ENCODE measurements at places on chromosomes 16 and 17.

GRCh38 chr17:21374441-21375161 is 1.6 kb upstream of the KCNJ12 start:
- no peak for DNase-seq

DNA sequence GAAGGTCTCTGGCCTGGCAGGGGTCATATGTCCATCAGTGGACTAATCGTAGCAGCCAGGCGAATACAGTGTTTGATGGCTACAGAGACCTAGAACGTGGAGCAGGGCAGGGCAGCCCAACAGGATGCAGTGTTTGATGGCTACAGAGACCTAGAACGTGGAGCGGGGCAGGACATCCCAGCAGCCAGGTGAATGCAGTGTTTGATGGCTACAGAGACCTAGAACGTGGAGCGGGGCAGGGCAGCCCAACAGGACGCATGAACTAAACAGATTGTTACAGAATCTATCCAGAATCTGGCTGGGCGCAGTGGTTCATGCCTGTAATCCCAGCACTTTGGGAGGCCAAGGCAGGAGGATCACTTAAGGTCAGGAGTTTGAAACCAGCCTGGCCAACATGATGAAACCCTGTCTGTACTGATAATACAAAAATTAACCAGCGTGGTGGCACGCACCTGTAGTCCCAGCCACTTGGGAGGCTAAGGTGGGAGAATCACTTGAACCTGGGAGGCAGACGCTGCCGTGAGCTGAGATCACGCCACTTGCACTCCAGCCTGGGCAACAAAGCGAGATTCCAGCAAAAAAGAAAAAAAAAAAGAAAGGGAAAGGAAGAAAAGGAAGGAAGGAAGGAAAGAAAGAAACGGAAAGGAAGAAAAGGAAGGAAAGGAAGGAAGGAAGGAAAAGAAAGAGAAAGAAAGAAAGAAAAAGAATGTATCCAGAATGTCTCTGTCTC is 65.2 kb upstream of the RPH3AL start:
- DNase-seq = no peak

- DNase-seq = peak; percentile 8
Measured at GRCh38 chr16:76639685-76640289, 362.6 kb downstream of the CNTNAP4 start.

GRCh38 chr17:27207073-27207513 is 86.8 kb upstream of the WSB1 start:
- DNase-seq = peak; percentile 84

GRCh38 chr16:65717846-65718245 is 596.0 kb upstream of the CDH11 start:
- no peak for DNase-seq

DNA sequence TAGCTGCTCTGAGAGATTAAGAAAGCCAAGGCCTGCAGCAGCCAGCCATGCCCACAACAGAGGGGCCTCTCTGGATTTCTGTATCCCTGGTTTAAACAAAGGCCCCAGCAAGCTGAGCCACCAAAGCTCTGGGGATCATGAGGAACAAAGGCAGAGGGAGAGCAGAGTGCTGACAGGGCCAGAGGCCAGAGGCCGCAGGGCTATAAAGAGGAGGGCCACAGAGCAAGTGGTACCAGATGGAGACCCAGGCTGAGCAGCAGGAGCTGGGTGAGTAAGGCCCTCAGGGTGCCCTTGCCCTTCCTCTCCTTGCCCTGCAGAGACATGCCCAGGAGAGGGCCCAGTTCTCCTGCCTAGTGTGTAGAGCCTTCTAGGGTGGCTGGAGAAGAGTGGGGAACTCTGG is at the start of gene CRYBA1:
Gene CRYBA1 (plus strand): TSS at position 232 of the 400 bp plus-strand sequence. CDS start 5 bp downstream, at position 237.
- no peak for DNase-seq

DNA sequence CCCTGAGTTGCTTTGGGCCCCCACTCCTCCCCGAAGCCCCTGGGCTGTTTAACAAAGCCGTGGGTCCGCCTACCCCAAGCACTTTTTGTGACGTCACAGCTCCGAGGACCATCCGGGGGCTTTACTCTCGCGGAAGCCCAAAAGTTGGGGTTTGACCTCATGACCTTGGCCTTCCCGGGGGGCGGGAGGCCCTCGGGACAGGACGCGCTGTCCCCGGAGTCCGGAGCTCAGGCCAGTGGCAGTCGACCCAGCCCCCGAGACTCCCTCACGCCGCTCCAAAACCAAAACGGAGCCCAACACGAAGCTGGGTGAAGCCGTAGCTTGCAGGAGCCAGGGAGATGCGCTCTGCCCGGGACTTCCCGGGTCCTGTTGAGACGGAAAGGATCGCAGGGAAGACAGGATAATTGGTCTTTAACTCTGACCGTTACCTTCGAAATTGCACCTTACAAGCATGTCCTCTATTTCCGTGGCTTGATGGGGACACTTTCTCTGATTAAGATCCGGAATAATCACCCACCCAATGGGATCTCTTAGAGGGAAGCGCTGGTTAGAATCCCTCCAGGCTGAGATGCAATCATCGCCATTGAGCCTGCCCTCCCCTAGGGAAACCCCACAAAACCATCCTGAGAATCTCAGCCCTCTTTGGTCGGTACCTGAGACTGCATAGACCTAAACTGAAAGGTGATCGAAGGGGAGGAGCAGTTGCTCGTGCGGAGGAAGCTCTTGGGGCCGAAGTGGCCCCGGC is 4.9 kb upstream of the SOX9 start:
- no peak for DNase-seq

GRCh38 chr17:31256936-31257335 is 40.1 kb downstream of the OMG start:
- no peak for DNase-seq

DNA sequence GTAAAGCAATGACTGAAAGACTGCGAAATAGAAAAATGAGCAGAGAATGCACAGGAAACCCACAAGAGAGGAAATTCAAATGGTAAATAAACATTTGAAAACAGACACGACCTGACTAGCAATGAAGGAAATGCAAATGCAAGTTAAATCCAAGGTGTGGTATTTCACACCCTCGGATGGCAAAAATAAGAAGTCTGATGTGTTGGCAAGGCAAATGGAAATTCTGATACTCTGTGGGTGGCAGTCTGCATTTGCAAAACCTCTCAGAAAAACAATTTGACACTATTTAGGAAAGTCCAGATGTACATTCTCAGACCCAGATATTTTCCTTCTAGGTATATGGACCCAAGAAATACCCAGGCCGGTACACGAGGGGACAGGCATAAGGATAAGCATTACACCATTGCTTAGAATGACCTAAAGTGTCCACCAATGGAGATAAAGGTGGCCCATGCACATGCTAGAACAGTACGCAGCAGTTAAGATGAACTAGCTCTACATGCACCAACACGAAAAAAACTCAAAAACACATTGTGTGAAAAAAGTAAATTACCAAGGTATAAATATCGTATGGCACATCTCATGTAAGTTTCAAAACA is 116.7 kb downstream of the GAS7 start:
- no peak for DNase-seq

DNA sequence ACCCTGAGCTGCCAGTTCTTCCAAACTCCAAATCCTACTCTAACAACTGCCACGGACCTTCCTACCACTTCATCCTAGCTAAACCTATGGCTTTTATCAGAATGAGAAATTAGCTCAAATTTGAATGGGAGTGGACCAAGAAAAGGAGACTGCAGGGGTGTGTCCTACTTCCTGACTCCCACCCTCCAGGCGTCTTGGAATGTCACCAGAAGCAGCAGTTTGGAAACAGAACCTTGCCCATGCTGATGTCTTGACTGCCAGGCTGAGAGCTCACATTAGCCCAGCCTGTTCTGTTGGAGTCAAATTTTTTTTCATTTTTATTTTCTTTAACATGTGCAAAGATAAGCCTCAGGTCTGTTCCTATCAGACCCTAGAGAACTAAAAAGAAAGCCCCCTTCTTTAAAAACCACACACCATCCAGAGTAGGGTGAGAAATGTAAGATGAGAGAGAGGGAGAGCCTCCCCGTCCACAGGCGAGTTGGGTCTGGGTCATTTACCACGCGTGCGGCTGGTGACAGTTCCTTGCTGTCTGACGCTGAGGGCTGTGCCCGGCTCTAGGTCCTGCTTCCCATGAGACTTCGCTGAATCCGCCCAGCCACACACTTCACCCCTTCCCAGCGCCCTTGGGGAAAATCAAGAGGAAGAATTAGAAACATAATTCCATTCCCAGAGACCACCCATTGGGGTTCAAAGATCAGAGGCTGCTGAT is 54.3 kb downstream of the WNT3 start:
- no peak for DNase-seq

DNA sequence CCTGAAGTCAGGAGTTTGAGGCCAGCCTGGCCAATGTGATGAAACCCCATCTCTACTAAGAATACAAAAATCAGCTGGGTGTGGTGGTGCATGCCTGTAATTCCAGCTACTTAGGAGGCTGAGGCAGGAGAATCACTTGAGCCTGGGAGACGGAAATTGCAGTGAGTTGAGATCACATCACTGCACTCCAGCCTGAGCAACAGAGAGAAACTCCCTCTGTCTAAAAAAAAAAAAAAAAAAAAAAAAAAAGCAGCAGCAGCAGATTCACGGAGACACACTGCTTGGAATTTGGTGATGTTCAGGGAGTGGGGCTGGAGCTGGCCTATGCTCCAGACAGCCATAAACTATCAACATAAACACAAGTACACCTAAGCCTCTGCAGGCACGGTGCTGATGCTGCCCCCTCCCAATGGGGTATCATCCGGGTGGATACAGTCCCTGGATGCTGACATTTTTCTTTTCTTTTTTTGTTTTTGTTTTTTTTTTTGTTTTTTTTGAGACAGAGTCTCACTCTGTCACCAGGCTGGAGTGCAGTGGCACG is 39.6 kb upstream of the RHOT1 start:
- no peak for DNase-seq

DNA sequence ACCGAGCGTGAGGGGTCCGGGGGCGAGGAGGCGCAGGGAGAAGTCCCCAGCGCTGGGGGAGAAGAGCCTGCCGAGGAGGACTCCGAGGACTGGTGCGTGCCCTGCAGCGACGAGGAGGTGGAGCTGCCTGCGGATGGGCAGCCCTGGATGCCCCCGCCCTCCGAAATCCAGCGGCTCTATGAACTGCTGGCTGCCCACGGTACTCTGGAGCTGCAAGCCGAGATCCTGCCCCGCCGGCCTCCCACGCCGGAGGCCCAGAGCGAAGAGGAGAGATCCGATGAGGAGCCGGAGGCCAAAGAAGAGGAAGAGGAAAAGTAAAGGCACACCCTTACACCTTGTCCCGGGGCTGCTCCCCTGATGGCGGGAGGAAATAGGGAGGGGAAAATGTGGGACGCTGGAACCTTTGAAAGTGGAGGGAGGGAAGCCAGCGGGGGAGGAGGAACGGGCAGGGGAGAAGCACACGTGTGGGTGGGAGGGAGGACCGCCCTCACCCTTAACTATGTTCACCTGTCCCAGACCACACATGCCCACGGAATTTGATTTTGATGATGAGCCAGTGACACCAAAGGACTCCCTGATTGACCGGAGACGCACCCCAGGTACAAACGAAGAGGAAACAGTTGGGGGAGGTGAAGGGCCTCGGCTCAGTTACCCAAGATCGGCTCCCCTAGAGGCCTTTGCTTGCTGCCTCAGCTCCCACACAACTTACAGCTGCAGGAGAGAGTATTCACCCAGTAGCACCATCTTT is 916 bp downstream of the PAGR1 start:
- peak; percentile 62 for DNase-seq

GRCh38 chr17:45235416-45236281 is 14.0 kb downstream of the FMNL1 start:
- peak; percentile 85 for DNase-seq

DNA sequence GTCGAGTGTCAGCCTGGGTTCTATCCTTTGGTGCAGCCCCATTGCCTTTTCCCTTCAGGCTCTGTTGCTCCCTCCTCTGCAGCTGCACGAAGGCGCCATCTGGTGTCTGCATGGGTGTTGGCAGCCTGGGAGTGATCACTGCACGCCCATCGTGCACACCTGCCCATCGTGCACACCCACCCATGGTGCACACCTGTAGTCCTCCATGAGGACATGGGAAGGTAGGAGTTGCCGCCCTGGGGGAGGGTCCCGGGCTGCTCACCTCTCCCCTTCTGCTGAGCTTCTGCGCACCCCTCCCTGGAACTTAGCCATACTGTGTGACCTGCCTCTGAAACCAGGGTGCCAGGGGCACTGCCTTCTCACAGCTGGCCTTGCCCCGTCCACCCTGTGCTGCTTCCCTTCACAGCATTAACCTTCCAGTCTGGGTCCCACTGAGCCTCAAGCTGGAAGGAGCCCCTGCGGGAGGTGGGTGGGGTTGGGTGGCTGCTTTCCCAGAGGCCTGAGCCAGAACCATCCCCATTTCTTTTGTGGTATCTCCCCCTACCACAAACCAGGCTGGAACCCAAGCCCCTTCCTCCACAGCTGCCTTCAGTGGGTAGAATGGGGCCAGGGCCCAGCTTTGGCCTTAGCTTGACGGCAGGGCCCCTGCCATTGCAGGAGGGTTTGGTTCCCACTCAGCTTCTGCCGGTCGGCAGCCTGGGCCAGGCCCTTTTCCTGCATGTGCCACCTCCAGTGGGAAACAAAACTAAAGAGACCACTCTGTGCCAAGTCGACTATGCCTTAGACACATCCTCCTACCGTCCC is 2.9 kb downstream of the CTRL start:
- DNase-seq = peak; percentile 63

- peak; percentile 75 for DNase-seq
Measured at GRCh38 chr17:2398655-2399571, 1.9 kb downstream of the MNT start.

DNA sequence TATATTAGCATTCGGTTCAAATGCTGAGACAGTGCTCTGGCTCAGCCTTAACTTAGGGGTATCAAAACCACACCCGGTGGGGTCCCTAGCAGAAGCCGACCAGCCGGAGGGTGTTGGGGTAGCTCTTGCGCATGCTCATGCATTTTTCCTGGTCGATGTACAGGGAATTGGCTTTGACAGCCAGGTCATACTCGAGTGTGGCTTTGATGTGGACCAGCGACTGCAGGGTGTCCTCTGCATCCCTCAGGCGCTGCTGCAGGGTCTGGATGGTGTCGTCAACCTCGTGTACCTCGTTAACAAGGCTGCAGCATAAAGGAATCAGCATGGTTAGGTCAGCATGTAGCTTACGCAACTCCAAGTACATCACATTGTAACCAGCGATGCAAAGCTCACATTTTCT is 37.5 kb downstream of the TEKT3 start:
- no peak for DNase-seq

- DNase-seq = no peak
Measured at GRCh38 chr17:64565563-64565962, 58.8 kb downstream of the CEP95 start.

GRCh38 chr17:57784226-57784895 is 39.3 kb upstream of the CCDC182 start:
- DNase-seq = no peak

DNA sequence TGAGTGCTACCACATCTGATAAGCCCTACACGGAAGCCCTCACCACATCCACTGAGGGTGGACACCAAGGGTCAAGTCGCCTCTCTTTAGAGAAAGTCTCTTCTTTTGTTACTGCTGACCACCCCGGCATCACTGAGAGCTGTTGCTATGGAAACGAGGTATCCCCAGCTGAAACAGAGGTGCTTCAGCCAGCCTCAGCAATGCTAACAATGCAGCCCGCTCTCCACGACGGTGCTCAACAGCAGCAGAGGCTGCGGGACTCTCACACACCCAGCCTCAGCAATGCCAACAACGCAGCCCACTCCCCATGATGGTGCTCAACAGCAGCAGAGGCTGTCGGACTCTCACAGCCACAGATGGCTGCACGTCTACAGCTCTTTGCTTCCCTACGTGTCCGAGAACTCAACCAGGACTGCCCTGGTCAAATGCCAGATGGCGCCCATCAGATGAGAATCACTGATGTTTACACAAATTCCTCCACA is 41.4 kb downstream of the VPS53 start:
- no peak for DNase-seq
